ENCODE measurements at places on chromosomes 1 and 21.

GRCh38 chr1:181134543-181135436, 46.3 kb downstream of the IER5 start:
- DNase-seq = no peak

DNA sequence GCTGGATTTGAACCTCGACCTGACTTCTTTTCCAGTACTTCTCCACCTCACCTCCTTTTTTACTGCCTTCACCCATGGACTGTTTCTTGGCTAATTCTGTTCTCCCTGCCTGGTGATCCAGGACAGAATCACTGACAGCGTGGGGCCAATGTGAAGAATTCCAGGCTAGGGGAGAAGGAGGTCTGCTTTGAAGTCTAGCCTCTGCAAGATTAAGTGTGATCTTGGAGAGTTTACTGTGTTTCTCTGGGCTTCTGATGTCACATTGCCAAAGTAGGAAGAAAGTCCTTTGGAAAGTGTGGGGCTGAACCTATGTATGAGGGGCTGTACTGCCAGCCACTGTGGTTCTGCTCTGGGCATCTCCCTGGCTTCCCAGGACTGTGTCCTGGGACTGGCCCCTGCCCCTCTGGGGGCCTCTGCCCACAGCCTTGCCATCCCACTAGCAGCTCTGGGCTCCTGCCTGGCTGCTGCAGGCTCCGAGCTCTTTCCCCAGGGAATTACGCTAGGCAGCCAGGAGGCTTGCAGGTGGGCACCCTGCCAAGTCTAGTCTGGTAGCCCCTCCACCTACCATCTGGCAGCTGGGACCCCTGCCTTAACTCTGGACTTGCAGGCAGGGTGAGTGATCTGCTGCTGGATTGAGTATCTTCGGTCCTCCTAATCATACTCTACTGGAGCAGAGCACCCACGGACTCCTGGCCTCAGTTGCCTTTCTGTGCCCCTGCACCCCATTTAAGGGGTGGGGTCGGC, 52.2 kb downstream of the YARS1 start:
- no peak for DNase-seq

DNA sequence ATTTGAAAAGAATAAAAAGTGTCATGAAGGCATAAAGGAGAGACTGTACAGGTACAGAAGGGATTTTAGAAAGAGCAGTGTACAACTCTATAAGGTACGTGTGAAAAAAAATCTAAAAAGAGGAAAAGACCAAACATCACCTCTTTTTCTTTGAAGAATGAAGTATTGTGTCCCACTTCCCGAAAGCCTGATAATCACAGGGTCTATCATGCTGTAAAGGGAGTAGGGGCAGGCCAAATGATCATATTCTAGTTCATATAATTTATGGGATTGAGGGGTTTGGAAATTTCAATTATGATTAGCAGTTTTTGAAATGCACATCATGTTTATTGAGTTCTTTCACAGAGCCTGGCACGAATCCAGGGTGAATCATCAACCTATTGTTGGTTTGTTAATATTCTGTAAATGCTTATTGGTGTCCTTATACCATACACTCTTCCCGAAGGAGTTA, 910 bp upstream of the RERE start:
- DNase-seq = no peak

DNA sequence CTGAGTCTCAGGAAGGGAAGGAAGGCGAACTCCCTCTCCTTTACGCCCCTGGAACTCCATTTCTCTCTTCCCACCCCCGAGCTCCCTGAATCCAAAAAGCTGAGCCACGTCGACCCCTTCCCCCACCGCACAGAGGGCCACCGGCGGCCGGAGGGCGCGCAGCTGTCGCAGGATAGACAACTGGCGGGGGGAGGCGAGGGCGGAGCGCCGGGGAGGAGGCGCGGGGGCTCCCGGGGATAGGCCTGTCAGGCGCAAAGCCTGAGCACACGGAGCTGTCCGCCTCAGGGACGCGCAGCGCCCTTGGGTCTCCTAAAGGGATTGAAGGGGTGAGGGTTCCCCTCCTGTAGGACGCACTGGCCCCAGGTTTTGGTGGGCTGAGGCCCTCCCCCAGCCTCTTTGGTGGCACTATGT, 752 bp upstream of the ACTA1 start:
- DNase-seq = no peak

GRCh38 chr1:119874186-119874585, 22.1 kb downstream of the ADAM30 start:
- DNase-seq = no peak

- no peak for DNase-seq
Observed at GRCh38 chr1:164830628-164831027, 271.6 kb downstream of the PBX1 start.

GRCh38 chr1:25701030-25701785, 84.6 kb downstream of the MAN1C1 start:
- DNase-seq = no peak

- DNase-seq = no peak
Observed at GRCh38 chr1:53686965-53687267, 52.0 kb downstream of the GLIS1 start.

- no peak for DNase-seq
Observed at GRCh38 chr1:46136711-46137110, 4.3 kb upstream of the PIK3R3 start.

DNA sequence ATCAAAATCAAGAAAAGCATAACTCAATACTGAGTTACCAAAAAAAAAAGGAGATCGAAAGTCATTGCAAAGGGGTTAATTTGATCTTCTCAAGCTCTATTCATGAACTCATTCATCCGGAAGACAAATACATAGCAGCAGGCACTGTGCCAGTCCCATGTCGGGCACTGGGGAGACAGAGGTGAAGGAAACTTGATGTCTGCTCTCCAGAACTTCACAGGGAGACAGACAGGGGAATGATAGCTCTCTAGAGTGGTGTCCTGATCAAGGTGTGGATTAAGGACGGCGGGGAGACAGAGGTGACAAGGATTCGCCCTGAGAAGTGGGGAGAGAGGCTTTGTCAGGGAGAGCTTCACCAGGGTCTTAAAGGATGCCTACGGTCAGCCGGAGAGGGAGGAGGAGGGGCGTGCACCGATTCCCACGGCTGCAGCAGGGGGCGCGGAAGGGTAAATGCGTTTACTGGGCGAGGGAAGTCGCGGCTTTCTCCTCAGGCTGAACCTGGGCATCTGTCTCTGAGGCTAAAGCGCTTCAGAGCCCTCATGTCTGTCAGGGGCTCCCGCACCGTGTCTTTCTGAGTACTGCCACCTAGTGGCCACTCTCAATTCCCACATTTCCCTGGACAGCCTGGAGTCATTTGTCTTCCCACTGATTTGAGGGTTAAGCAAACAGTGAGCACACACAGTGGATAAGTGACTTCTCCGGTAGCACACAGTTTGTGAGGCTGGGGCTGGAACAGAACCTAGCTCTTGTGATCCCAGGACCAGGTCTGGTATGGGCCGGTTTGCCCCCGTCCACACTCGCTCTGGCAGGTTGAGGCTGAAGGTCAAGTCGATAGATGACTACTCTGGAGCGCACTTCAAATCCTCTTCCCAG, 152.8 kb downstream of the TENT5C start:
- peak; percentile 35 for DNase-seq

Data from activated CD4-positive, alpha-beta T cell treated with anti-CD3 and anti-CD28 coated beads, Interleukin-2, amount 50 U/mL, for 24 hours (primary cell).